ENCODE measurements at places on chromosomes 4 and X.

DNA sequence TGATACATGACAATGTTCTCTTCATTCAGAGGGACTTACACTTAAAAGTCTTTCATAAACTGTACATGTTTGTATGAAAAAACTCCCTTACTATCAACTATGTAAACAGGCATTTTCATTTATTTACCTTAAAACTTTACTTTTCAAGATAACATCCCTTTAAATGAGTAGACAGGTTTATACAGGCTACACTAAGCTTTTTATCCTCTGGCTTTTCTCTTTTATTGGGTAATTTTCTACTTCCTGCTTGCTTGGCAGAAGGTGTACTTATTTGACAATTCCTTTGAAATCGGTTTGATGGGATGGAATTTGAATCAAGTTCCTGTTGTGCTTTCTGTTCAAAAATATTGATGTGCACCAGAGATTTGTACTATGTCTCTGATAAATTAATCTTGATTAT lies 81.4 kb downstream of the PTPN13 start:
- no peak for DNase-seq

GRCh38 chrX:154317391-154317995 lies 21.9 kb downstream of the TKTL1 start:
- DNase-seq: peak; percentile 14

DNA sequence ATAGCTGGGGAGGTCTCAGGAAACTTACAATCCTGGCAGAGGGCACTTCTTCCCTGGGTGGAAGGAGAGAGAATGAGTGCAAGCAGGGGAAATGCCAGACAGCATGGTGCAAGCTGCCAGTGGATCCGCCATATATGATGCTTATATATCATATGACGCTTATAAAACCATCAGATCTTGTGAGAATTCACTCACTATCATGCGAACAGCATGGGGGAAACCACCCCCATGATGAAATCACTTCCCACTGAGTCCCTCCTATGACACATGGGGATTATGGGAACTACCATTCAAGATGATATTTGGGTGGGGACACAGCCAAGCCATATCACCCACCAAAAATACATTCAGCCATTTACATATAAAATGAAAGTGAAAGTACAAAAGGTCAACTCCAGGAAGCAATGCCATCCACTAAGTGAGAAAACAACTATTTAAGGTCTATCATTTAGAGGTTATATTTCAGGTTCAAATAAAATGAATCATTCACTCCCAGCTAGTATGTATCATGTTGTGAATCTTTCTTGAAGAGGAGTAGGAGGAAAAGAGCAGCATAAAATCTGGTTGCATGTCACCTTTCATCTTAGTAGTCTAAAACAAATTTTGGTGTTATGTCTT lies 20.3 kb upstream of the DYNLT3 start:
- no peak for DNase-seq

- no peak for DNase-seq
Observed at GRCh38 chr4:90299373-90299772, 172.2 kb downstream of the CCSER1 start.

DNA sequence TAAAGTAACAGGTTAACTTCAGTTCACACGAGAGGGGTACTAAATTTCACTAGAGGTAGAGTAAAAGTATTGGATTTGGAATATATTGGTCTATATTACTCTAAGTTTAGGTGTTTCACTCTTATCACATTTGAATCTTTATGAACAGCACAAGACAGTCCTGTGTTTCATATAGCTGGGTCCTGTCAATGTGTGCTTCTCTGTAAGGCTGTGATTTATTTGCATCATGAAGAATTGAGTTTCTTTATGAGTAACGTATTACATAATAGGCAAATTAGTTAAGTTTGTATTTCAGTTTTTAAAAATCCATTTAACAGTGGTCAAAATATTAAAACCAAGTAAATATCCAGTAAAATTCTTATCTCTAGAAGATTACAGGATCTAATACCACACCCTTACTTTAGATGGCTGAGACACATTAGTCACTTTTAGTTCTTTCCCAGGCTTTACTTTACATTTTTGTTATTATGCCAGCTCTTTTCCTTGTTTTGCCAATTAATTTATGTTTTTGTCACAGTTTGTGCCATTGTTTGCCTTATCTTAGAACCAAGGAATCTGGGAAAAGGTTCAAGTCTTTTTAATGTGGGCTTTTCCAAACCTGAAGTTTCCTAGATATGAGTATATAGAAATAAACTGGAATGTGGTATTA lies 32.1 kb downstream of the NUDT6 start:
- peak; percentile 92 for DNase-seq

- peak; percentile 91 for DNase-seq
Observed at GRCh38 chrX:153488231-153488914, 6.4 kb upstream of the BGN start.

GRCh38 chr4:125626946-125627345 lies 312.2 kb downstream of the FAT4 start:
- DNase-seq: peak; percentile 43

DNA sequence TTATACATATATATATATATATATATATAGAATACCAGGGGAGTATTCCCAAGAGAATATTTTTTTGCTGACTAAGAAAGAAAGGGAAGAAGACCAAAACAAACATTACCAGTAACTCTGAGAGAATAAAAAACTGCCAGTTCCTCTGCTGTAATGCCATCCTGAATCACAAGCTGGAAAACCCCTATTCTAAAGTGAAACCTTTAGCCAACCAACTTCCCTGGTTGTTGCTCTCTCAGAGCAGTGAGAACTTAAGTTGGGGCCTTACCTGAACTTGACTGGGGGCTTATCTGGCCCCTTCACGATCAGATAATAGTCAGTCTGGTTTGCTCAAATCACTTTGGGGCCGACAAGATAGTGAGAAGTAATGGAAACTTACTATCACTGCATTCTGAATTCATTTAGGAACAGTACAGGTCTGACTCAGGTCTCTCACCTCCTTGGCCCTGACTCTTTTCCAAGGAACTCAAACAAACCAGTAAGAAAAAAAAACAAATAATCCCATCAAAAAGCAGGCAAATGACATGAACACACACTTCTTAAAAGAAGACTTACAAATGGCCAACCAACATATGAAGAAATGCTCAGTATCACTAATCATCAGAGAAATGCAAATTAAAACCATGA lies 62.5 kb downstream of the CD40LG start:
- peak; percentile 1 for DNase-seq

- no peak for DNase-seq
Observed at GRCh38 chr4:3462790-3463415, at the start of gene DOK7. DOK7 (plus strand) TSS chr4:3463306; CDS start chr4:3463376, 70 bp downstream.

DNA sequence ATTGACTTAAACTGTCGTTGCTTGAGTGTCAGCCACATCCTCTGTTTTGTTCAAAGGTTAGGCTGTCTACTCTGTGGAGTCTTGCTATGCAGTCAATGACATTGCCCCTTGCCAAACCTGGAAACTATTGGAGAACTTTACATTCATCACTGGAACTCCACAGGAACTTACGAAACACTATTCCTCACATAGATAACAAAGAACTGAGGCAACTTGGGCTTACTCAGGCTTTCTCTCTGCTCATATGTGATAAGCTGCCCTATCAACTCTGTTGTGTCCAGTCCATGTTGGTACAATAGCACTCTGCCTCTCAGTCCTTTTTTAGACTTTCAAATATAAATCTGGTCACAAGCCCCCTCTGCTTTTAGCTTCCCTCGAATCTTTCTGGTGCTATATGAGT lies 9.4 kb downstream of the NPY5R start:
- no peak for DNase-seq

DNA sequence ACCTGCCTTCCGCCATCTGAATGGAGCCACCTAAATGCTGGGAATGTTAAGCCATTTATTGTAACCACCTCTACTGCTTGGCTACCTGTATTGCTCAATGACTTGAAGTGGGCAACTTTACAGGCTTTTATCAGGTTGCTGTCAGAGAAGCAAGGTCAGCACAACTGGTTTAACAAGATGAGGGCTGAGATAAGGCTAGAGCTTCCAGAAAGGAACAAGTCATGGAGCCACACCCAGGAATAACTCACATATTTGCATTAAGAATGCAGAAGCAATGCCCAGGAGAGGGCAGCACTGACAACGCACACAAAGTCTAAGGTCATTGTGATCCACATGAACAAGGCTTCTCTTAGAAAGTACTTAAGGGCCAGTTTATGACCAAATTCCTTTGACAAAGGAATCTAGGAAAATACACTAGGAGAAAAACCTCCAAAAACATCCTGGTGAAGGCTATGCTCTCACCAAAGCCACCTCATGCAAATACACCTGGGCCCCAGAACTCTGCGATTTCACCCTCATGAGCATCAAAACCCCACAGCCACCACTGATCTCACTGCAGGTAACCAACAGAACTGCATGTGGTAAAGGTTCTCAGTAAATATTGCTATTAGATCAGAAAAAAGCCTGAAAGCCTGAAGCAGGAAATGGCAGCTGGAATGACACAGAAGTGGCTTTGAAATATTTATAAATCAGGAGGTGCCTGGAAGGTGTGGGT lies 15.0 kb upstream of the STS start:
- DNase-seq: peak; percentile 71

DNA sequence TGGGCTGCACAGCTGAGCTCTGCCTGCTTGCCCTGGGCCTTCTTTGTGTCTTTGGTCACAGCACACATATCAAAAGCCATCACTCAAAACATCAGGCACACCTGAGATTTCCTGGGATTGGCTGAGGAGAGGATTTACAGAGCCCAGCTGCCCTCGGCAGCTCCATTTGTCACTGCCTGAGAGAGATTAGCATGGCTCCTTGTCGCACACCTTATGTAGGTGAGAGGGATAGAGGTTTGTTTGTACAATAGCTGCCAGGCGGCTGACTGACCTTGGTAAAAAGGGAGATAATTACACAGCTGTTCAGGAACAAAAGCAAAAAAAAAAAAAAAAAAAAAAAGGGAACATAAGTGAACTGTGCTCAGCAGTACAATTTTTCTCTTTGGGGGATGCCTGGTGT lies 63.2 kb downstream of the MGST2 start:
- no peak for DNase-seq

GRCh38 chr4:88158038-88158488 lies 376 bp downstream of the ABCG2 start:
- DNase-seq: no peak

GRCh38 chr4:54277691-54278090 lies 48.6 kb downstream of the PDGFRA start:
- DNase-seq: peak; percentile 92

- no peak for DNase-seq
Observed at GRCh38 chr4:181659876-181660275, 583.3 kb upstream of the TENM3 start.

GRCh38 chr4:127641524-127641923 lies 8.8 kb downstream of the INTU start:
- no peak for DNase-seq

- peak; percentile 88 for DNase-seq
Observed at GRCh38 chr4:42331914-42332368, 65.3 kb upstream of the SHISA3 start.

GRCh38 chr4:5798946-5799345 lies 87.9 kb downstream of the EVC start:
- DNase-seq: no peak

DNA sequence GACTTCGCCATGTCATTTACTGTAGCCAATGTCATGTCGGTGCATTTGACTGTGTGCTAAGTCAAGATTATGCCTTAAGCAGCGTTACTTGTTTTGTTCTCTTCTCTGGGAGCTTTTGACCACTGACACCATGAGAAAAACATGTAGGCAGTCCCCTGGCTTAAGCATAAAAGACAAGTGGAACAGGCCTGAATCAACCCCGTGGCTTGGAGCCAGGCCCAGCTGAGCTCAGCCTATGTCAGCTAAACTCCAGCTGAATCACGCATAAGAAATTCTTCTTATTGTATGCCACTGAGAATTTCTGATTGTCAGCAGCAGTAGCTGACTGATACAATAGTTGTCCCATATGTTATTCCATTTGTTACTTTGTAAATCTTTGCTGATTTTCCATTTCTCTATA lies 261.9 kb downstream of the CBLL2 start:
- peak; percentile 1 for DNase-seq

- DNase-seq: no peak
Observed at GRCh38 chr4:134001057-134001456, 200.5 kb downstream of the PABPC4L start.

- DNase-seq: no peak
Observed at GRCh38 chr4:182548156-182548555, 305.0 kb downstream of the TENM3 start.

DNA sequence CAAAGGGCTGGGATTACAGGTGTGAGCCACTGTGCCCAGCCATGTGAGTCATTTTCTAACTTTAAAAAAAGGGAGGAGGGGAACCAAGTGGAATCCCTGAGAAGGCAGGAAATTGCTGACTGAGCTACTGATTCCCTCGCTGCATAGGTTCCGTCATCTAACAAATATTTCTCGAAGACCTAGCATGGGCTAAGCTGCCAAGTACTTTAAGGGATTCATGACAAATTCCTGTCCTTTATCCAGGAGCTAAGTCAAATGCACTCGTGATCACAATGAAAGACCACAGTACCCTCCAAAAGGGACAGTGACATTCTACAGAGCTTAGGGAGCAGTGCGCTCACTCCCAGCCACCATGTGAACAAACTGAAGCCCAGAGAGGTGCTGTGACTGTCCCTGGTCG lies 33.2 kb upstream of the MAN2B2 start:
- DNase-seq: no peak

- no peak for DNase-seq
Observed at GRCh38 chr4:153242839-153243324, 38.6 kb downstream of the TRIM2 start.

DNA sequence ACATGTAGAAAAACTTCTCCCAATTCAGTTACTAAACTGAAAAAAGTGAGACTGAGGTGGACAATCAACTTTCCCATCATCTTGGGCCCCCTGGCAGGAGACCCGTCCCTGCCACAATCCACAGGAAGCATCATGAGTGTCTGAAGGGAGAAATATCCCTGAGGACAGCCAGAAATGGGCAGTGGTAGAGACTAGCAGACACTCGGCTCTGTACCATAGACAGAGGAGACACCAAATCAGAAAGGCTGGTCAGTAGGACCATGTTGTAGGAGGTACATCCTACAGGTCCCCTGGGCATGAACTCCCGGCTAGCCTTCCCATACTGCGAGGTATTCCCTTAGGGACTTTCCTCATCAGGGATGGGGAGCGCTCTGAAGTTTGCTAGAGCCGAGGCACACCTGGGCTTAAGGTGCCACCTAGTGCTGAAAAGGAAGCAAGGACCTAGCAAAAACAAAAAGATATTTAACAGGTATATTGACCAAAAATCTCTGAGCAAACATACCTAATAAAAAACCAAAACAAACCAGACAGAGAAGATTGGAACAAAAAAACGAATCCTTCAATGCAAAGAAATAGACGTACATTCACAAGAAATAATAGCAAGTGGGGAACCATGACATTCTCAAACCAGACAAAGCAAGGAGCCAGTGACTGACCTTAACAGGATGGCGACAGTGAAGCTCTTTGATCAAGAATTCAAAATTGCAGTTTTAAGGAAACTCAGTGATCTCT lies 55.6 kb downstream of the HAUS3 start:
- no peak for DNase-seq

DNA sequence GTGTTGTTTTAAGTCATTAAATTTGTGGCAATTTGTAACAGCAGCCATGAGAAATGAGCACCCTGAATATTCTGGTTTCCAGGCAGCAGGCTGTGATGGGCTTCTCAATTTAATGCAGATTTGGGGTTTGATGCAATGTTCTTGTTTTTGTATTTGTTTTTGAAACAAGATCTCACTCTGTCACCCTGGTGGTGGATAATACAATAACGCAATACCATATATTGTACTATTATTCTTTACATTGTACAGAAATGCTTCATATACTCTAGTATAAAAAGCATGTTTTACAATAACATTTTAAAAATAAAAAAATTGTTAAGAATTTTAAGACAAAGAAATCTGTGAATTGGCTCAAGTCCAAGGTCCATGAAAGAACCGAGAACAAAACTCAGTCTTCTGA lies 129.1 kb downstream of the USP46 start:
- no peak for DNase-seq

Measured in endothelial cell of umbilical vein (primary cell).